ENCODE measurements at places on chromosomes 1 and 21.

- no peak overlapping the region for H3K27ac ChIP-seq
- no peaks in the 10 kb centered on the region for H3K36me3 ChIP-seq
- peaks cover 7% of the 10 kb centered on the region for H3K27me3 ChIP-seq
- DNase-seq, result no peak
- no peaks in the 10 kb centered on the region for H3K4me1 ChIP-seq
Measured at GRCh38 chr1:47555306-47555705, 117.5 kb downstream of the FOXD2 start.

GRCh38 chr1:71292203-71292602 lies 211.4 kb upstream of the ZRANB2 start:
- H3K27me3 ChIP-seq, result no peaks in the 10 kb centered on the region
- H3K27ac ChIP-seq, result no peak overlapping the region
- no peak for DNase-seq
- H3K36me3 ChIP-seq, result no peaks in the 10 kb centered on the region
- no peaks in the 10 kb centered on the region for H3K4me1 ChIP-seq
- H3K4me3 ChIP-seq, result no peak overlapping the region

DNA sequence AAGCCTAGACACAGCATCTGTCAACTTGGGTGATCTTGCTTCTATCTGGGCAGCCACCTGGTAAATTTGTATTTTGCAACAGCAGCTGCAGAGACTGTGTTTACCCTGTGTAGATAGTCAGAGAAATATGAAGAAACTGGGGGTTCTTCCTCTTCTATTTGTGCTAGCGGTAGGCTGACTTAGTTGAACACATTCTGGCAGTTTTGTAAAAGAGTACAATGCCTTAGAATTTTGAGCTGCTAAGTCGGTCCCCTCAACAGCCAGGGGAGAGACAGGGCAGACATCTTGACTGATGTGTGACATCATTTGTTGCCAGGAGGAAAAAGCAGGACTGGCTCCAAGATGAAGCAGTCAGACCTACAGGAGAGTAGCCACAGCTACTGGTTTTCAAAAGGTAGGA lies 53.7 kb downstream of the KCNJ6 start:
- H3K4me3 ChIP-seq, result no peak overlapping the region
- H3K27ac ChIP-seq, result no peak overlapping the region
- H3K36me3 ChIP-seq, result no peaks in the 10 kb centered on the region

GRCh38 chr1:95004013-95004412 lies 68.7 kb downstream of the ALG14 start:
- H3K36me3 ChIP-seq, result no peaks in the 10 kb centered on the region
- no peak overlapping the region for H3K27ac ChIP-seq

Measured in heart left ventricle (tissue), 16 donors.